PC-3 (cell line): ENCODE measurements at places on chromosomes 1 and 21. TPM values are rescaled to one million over a fixed set of nuclear protein-coding genes. Genes with fewer than 3 reads are reported as not detected.

GRCh38 chr1:68445709-68446108 is 4.0 kb downstream of the RPE65 start:
- no peak for DNase-seq

DNA sequence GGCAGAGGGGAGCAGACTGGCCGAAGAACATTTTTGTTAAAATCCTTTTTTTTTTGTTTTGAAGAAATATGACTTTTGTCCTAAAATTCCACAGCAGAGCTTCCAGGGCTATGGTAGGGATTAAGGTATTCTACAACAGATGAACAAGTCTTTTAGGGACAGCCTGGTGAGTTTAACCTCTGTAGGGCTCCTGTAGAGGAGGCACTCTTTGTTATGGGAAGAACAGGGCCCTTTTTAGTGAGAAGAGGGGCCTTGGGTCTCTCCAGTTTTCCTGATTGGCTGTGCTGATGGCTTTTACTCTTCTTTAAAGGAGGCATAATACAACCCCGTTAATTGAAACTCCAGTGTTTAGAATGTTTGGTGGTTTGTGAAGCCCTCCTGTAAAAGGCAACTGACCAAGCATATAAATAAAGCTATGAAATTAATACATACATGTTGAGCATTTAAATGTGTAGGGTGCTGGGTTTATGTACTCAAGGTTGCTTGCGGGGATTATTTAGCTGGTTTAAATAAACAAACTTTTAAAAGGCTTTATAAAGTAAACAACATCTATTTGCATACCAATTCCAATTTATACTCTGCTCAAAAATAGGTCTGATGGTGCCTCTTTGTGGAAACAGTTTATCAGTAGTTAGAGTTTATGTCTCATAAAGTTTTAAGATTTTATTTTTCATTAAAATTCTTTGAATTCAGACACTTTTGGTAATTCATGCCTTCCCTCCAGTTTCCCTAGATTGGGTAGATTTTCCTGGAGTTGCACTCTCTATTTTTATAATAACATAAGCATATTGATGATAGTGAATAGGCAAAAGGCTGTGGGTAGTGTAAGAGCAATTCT is 46.5 kb downstream of the PBX1 start:
- DNase-seq: no peak

DNA sequence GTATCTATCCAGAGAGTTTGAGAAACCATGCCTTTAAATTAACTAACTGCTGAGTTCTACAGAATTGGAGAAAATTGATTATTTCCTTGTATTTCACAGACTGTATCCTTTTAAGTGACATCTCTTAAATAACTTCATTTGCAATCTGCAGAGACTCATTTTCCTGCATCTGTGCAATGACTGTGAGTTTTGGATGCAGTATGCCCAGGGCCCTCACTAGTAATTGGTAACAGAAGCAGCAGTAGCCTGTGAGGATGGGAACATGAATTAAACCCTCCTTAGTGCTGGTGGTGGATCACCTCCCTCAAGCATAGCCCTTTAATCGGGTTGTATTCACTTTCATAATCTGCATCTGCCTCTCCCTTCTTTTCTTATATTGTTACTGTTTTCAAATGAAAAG is 21.7 kb upstream of the SH3D21 start:
- no peak for DNase-seq

The GPA33 gene
- total RNA-seq: 0.04 and 0.12 TPM in 2 replicates

The PRDM16 gene
- 0.04 and 0.17 TPM in 2 replicates for total RNA-seq
